Activated T-helper 1 cell treated with Interleukin-2 at 50 U/mL for 16 hours (primary cell): ENCODE measurements at places on chromosomes 3 and 15.

- DNase-seq: no peak
These were observed 433.8 kb upstream of the RBMS3 start for GRCh38 chr3:28846971-28847478.

DNA sequence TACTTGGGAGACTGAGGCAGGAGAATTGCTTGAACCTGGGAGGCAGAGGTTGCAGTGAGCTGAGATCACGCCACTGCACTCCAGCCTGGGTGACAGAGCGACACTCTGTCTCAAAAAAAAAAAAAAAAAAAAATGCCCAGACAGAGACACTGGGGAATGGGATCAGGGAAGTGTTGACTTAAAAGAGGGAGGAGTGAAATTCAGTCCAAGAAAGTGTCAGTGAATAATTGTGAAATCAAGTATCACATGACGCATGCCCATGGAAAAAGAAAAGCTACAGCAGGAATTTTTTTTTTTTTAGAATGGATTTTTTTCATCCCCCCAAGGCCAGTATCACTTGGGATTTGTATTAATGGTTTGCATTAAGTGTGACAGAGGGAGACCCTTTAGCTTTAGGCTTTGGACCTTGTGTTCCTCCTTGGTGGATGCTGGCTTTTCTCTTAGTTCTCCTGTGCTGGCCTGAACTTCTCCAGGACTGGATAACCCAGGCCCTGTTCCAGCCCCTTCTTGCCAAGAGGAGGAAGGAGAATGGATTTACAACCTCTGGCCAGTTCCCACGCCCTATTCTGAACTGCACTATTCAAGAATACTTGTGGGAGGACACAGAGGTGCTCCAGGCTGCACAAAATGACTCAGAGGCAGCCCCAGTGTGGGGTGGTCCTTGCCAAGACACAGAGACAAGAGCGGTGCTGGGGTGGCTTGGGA lies 36.7 kb upstream of the ZNF774 start:
- DNase-seq: no peak

DNA sequence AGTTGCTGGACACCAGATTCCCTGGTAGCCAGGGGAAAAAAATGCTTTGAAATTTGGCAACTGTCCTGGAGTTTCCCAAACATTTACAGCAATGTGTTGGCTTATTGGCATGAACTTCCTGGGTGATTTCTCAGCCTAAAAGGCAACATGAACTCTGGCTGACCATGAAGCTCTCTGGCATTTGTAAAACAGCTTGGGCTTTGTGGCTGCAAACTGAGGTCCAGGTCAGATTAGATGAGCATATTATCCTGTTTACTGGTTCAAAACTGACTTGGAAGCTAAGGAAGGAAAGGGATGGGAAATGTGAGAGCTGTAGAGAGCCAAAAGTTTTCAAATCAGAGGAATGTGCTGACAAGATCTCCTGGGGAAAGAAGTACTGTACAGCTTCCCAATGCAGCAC lies 139.0 kb downstream of the P3H2 start:
- no peak for DNase-seq

GRCh38 chr15:75049392-75049791 lies 26.0 kb downstream of the PPCDC start:
- no peak for DNase-seq

DNA sequence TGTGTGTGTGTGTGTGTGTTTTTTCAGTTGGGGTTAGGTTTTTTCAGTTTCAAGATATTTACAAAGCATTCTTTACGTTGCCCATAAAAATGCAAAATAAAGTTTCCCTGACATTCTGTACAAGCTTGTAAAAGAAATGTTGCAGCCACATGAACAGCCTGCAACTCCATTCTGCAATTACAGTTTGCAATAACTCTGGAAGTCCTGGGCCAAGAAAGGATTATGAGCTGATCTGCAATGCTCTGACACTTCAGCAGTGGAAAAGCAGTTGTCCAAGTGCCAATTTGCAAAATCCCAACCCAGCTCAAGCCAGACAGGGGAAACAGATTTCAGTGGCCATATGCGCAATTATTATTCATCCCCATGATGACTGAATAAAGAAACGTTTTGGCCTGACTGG lies 322.1 kb downstream of the MEX3B start:
- no peak for DNase-seq

- no peak for DNase-seq
These were observed 43.2 kb downstream of the HRH1 start for GRCh38 chr3:11197484-11197883.

DNA sequence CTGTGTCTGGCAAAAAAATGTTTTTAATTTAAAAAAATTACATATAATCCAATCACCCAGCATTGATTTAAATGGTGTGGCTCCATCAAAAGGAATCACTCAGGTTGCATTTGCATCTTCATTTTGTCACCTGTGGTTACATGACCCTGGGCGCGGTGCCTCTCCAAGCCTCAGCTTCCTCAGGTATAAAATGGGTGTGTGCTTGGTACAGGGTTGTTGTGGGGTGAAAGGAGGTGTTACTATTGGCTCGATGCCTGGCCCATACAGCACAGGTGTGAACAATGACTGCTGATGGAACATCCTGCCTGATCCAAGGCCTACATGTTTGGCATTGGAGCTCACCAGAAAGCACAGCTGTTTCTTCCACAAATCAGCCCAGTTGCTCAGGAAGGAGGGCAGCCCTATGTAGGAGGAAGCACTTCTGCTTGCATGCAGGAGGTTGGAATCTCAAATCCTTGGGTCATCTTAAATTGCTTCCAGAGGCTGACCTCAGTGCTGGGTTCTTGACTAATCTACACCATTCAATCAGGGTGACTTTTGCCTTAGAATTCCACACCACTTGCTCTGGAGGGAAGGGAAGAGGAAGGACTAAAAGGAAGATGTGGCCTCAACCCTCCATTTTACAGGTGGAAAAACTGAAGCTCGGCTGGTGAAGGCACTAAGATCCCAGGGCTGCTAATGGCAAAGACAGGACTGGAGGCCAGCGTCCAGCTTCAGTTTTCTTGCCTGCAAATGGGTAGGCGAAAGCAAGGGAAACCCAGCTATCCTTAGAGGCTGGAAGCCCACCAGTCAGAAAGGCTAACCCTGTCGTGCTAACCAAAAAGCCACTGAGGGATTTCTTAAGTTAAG lies 31.7 kb downstream of the BHLHE40 start:
- no peak for DNase-seq

GRCh38 chr3:40615110-40615915 lies 90.6 kb downstream of the ZNF621 start:
- no peak for DNase-seq

GRCh38 chr15:101022306-101022705 lies 103.1 kb downstream of the LRRK1 start:
- no peak for DNase-seq

GRCh38 chr15:51121118-51121517 lies 26.4 kb upstream of the TNFAIP8L3 start:
- DNase-seq: no peak

GRCh38 chr3:132283440-132283839 lies 33.8 kb upstream of the ACP3 start:
- DNase-seq: no peak

- no peak for DNase-seq
These were observed 106.5 kb upstream of the SLC4A7 start for GRCh38 chr3:27590437-27591298.

DNA sequence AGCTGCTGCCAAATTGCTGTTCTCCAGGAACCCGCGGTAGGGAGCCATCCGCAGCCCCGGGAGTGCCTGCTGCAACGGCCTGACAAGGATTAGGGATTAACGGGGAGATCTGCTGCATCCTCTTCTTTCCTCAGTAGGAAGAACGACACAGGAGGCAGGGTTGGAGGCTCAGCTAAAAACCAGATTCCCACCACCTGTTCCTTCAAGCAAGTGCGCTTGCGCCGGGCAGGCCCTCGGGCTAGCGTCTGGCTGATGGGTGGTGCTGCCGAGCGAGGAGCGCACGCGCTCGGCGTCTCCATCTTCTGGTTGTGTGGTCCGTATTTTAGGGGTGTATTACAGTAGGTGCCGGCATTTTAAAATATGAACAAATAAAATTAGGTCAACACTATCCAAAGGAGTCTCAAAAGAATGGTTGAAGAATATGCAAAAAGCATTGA lies 25.4 kb upstream of the SLC25A26 start:
- no peak for DNase-seq

DNA sequence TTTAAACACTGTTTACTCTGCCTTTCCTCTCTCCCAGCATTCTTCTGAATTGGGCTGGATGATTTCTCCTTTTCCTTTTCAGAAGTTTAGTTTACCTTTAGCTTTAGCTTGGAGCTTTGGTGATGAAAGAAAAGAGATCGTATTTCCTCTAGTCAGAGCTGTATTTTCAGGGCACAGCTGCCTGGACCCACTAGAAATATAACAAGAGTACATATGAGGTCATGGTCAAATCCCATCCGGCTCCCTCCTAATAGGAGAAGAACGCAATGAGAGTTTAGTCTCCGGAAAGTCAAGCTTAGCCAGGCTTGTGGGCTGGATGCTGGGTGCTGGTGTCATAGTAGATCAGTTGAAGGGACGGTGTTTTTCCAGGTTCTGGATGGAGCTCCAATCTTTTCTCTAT lies 177.1 kb upstream of the PFN2 start:
- DNase-seq: no peak

DNA sequence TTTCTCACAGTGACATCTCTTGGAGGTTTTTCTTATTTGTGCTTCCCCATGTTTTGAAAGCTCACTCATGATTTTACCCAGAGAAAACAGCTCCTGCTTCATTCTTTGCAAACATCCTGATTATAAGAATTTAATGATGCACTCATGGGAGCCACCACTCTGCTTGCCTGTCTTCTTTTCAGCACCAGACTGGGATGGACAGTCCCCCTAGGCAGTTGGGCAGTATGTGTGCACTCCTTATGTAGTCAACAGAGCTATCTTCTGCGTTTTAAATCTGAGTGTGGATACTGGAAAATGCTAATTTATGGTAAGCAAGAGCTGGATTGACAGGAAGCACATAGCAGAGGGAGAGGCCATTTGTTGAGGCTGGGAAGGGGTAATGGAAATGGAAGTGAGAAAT lies 276.1 kb downstream of the AGBL1 start:
- no peak for DNase-seq

DNA sequence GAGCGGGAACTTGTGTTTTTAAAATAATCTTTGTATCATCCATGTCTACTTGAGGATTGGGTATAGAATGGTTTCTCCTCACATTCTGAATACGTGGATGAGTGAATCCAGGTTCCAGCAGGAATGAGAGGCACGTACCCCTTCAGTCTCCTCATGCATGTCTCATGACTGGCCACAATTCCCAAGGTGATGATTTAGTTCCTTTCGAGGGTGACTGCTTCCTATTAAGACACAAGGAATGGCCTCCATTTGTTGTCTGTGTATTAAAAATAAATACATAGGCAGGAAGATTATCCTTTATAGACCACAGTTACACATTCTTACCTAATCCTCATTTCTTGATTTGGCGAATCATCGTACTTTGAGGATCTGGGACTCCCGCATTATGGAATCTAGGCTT lies 217.0 kb upstream of the LRIG1 start:
- no peak for DNase-seq

GRCh38 chr3:46500656-46501635 lies 3.2 kb downstream of the RTP3 start:
- no peak for DNase-seq

DNA sequence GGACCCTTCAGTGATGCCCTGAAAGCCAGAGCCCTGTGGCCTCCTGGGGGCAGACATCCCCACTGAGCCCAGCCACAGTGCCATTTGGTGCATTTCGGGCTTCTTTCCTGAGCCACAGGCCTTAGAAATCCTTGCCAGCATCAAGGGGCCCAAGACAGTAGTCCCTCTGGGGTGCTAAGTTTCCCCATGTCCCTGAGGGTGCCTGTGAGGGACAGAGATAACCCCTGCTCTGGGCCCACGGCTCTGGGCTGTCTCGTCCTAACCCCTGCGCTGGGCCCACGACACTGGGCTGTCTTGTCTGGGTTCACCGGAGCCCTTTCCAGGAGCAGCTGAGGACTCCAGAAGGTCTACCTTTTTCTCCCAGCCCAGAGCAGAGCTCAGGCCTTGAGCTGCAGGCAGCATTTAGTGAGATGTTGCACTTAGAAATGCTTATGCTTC lies 45.1 kb upstream of the FGD5 start:
- DNase-seq: no peak

GRCh38 chr15:46034755-46035154 lies 399.9 kb downstream of the SQOR start:
- no peak for DNase-seq

- no peak for DNase-seq
These were observed 54.2 kb upstream of the PIK3R4 start for GRCh38 chr3:130800829-130801228.

GRCh38 chr3:118406562-118406961 lies 628.1 kb downstream of the IGSF11 start:
- DNase-seq: no peak

DNA sequence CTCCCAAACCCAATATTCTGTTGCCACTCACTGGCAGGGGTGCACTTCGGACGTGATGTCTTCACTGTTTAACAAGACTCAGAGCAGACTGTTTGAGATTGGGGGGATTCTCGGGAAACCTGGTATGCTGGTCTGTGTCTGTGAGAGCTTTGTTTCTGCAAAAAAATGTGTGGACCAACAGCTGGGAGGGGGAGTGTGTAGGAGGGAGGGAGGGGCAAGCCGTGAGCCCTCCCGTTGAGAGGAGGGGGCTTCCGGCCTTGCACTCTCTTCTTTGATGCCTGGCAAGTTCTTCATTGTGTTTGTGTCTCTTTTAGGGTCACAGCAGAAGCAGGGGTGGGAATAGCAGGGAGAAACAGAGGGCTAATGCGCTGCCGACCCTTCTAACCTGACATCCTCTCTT lies 74.9 kb upstream of the NDN start:
- no peak for DNase-seq

DNA sequence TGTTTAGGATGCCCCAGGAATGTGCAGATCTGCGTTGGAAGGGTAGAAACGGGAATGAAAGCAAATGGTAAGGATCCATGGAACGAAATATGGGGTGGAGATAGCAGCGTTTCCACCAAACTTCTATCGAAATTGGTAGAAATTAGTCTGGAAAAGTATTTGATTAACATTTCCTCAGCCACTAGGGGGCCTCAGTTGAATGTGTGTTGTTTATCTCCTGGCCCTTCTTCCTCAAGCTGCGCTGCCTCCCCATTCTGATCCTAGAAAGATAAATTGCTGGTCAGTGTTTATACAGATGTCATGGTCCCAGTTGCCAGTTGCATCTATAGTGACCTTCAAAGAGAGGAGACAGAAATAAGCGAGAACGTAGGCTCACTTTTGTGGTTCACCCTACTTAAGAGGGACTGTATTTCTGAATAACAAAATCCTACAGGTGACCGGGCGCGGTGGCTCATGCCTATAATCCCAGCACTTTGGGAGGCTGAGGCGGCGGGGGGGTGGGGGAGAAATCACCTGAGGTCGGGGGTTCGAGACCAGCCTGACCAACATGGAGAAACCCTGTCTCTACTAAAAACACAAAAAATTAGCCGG lies 457.1 kb downstream of the SQOR start:
- DNase-seq: no peak

GRCh38 chr3:37941608-37942508 lies 48.7 kb upstream of the VILL start:
- DNase-seq: no peak
